ENCODE measurements at places on chromosomes 7 and 10.

DNA sequence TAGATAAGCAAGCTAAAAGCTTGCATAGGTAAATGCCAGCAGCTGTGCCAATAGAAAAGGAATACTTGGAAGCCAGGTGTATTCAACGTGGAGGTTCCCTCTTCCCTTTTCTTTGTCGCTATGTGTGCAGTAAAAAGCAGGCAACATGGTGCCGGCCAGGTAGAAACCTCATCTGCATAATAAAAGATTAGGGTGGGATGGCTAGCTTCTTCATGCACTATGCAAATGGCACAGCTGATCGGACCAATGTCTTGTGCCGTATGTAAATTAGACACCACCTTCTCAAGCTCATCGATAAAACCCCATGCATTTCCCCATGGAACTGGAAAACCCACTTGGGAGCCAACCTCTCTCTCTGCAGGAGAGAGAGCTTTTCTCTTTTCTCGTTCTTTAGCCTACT is 150.9 kb upstream of the FOXK1 start:
- no peak for DNase-seq

- DNase-seq, result no peak
These were observed 4.5 kb upstream of the CCDC6 start for GRCh38 chr10:59910867-59911266.

GRCh38 chr7:84452618-84453017 is 258.0 kb upstream of the SEMA3A start:
- DNase-seq, result no peak

DNA sequence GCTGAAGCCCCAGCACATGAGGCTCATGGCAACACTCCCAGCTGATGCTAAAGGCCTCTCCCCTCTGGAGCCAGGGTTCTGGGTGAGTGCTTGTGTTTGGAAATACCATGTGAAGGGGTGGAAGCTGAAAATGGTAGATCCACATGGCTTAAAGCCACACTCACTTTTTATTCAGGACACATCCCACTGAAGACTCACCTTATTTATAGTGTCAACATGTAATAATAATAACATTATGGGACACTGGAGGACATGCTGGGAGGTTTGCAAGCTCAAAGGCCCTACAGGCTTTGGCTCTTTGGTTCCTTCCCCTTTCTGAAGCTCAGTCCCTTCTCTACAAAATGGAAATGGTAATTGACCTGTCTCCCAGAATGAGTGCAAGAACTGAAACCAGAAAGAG is 318.0 kb downstream of the GRID1 start:
- no peak for DNase-seq

GRCh38 chr7:31304446-31304845 is 36.1 kb downstream of the NEUROD6 start:
- DNase-seq, result no peak

GRCh38 chr10:67771200-67771599 is 66.8 kb downstream of the DNAJC12 start:
- no peak for DNase-seq

GRCh38 chr7:44259547-44260457 is 59.0 kb downstream of the YKT6 start:
- DNase-seq, result peak; percentile 94

- no peak for DNase-seq
These were observed 34.6 kb downstream of the UBN2 start for GRCh38 chr7:139265673-139266072.

- no peak for DNase-seq
These were observed 19.7 kb downstream of the BNIP3 start for GRCh38 chr10:131961777-131962662.

DNA sequence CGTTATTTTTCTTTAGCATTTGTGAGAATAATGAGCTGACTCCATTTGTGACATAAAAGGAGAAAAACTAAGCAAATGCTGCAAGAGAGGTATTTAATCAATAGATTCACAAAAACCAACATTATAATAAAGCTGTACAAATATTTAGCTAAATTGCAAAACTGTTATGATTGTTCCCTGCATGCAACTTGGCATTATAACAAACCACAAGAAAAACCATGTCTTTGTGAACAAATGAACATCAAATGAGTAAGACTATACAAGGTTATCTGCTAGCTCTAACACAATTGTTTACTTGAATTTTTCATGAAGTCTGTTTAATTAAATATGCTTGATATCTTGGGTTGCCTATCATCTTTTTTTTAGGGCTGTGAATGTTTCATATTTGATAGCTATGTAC is 50.8 kb upstream of the PPP1R9A start:
- DNase-seq, result peak; percentile 5

- peak; percentile 73 for DNase-seq
These were observed 139.3 kb upstream of the KLF6 start for GRCh38 chr10:3924344-3924743.

GRCh38 chr10:82211346-82211745 is 336.4 kb downstream of the NRG3 start:
- DNase-seq, result no peak

- DNase-seq, result peak; percentile 74
These were observed 104.5 kb upstream of the ZPBP start for GRCh38 chr7:50197549-50197948.

- no peak for DNase-seq
These were observed 20.4 kb downstream of the GRID2IP start for GRCh38 chr7:6530626-6531491.

DNA sequence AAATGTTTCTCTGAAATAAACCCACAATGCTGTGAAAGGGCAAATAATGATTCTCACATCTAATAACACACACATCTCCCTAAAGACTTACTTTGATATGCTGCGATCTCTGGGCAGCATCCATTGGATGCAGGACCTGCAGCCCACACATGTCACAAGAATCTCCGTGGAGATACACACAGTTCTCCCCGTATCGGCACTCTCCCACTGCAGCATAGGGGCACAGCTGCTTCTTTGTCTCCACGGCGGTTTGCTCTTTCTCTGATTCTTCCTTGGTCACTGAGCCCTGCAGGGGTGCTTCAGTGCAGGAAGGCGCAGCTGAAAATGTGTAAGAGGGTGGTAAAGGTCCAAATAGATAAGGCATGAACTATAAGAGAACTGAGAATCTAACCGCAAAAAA is 20.4 kb downstream of the MKRN1 start:
- no peak for DNase-seq

GRCh38 chr7:132200141-132200540 is 376.1 kb downstream of the PLXNA4 start:
- no peak for DNase-seq

GRCh38 chr7:39183796-39184195 is 206.1 kb downstream of the POU6F2 start:
- DNase-seq, result no peak

DNA sequence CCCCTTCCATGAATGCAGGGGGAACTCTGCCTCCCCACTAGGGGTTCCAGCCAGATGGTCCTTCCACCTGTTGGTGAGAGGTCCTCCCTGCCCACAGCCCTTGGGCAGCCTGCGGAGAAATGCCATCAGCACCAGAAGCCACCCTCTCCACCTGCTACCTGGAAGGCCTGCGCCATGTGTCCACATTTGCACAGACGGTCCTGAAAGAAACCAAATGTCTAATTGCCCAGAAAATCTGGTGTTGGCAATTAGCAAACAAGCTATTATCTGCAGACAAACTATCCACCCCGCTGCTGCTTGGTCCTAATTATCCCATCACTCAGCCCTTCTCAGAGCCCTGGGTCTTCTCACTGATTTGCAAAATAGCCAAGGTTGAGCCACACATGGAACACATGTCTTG is 32.3 kb downstream of the HSPA12A start:
- no peak for DNase-seq

DNA sequence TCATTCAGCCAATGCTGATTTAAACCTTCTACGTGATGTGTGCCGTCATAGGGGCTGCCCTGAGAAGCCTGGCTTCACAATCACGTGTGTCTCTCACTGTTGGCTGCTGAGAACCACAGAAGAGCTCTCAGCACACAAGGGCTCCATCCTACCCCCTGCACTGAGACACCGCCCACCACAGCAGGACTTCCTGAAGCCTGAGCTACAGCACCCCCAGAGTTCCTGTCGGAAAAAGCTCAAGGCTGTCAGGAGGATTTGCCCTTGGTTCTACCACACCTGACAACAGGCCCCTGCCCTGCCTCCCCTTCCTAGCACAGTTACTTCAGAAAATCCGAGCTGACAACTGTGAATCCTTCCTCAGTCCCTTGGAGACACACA is 191.9 kb downstream of the MAD1L1 start:
- no peak for DNase-seq

DNA sequence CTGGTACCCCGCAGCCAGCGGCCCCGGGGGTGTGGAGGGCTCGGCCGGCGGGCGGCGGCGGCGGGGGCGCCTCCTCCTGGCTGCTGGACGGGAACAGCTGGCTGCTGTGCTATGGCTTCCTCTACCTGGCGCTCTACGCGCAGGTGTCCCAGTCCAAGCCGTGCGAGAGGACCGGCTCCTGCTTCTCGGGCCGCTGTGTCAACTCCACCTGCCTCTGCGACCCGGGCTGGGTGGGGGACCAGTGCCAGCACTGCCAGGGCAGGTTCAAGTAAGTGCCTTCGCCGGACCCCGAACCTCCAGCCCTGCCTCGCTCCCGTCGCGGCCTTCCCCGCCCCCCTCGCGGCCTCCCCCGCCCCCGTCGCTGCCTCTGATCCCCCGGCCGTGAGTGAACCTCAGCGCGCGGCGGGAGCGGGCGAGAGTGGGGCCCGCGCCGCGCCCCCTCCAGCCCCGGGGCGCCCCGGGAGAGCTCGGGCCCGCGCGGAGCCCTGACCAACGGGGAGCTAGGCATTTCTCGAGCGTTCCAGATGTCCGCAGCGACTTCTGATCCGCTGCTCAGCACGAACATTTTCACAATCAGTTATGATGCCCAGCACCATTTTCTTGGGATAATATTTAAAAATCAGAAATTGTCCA is 727 bp downstream of the ATRNL1 start:
- DNase-seq, result no peak

GRCh38 chr10:112374724-112375541 is 1.0 kb downstream of the ACSL5 start:
- no peak for DNase-seq

- no peak for DNase-seq
These were observed 125.7 kb downstream of the GFRA1 start for GRCh38 chr10:116147147-116147905.

DNA sequence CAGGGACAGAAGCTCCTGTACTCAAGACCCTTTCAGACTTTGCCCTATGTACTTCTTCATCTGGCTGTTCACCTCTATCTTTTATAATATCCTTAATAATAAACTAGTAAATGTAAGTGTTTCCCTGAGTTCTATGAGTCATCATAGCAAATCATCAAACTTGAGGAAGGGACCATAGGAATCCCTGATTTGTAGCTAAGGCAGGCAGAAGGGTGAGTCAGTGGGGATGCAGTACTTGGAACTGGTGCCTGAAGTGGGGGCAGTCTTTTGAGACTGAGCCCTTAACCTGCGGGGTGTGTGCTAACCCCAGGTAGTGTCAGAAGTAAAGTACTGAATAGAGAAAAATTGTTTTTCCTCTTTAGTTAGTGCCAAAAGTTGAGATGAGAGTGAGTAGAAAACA is 6.2 kb upstream of the TMEM243 start:
- peak; percentile 23 for DNase-seq

DNA sequence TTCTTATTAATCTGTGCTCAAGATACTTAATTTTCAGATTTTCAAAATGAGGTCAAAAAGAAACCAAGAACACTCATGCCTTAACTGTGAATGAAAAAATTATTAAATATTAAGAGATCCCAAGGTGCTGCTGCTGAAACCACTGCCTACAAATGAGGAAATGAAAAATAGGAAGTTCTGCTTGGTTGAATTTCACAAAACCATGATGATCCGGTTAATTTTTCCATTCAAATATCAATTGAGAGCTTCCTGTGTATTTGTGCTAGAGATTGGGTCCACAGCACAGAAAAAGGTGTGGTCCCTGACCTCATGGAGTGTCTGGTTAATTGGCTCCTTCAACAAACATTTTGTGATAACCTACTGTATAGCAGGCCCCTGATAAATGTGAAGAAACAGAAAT is 132.7 kb upstream of the YAE1 start:
- DNase-seq, result no peak

DNA sequence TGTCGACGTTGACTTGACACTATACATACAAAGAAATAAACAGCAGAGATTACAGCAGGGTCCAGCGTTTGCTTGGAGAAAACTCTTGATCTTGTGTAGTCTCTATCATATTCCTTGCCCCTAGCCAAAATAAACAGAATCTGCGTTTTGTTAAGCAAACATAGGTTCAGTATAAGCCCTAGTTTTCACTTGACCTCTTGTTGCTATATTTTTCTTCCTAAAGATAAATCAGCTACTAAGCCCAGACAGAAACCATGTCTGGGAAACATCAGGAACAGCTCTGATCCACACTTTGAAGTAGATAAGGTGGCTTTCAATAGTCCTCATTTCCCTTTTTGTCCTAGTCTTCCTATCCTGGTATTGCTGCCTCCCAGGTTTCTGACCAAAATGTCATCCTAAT is 328.2 kb upstream of the MAGI2 start:
- DNase-seq, result no peak

GRCh38 chr7:52091101-52091500 is 774.5 kb upstream of the COBL start:
- no peak for DNase-seq

GRCh38 chr7:1520539-1521234 is 9.8 kb upstream of the MAFK start:
- DNase-seq, result peak; percentile 94

DNA sequence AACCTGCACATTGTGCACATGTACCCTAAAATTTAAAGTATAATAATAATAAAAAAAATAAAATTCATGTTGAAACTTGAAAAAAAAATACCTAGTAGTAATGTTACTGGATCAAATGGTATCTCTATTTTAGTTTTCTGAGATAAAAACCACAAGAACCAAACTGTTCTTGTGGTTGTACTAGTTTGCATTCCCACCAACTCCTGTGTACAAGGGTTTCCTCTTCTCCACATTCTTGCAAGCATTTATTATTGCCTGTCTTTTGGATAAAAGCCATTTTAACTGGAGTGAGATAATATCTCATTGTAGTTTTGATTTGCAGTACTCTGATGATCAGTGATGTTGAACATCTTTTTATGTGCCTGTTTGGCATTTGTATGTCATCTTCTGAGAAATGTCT is 177.7 kb downstream of the KIF20B start:
- no peak for DNase-seq

DNA sequence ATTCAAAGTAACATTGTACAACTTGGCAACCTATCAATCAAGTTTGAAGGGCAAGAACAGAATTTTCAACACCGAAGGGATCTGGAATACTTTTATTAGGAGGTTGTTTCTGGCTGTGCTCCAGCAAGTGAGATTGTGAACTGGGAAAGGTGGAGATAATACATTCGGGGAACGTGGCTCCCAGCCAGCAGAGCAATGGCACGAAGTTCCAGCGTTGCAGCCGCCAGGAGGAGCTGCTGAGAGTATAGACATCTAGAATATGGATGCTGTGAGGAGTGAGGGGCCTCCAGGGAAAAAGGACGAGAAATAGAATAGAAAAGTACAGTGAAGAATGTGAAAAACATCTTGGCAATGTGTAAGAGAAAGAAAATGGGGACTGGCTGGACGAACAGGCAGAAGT is 69.5 kb downstream of the TCERG1L start:
- DNase-seq, result no peak

GRCh38 chr7:147798001-147798400 is 792.6 kb upstream of the C7orf33 start:
- DNase-seq, result no peak

- DNase-seq, result no peak
These were observed 18.5 kb upstream of the FAM133B start for GRCh38 chr7:92608380-92609322.
